ENCODE measurements at places on chromosomes 2 and 18.

DNA sequence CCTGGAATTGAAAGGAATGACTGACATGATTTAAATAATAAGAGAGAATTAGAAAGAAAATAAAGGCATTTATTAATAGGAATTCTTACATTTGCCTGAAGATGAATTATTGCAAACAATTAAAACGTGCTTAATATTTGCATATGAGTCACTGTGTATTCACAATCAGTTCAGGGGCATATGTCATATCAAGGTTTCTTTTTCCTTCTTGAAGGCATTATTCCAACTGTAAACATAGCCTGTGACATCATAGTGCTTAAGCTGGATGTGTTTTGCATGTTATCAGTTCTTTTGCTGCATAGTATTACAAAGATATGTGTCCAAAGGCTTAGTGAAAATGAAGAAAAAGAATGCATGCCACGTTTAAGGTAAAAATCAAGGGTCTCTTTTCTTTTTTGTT lies 80.8 kb downstream of the MEIS1 start:
- no peak for DNase-seq

GRCh38 chr2:188189356-188189755 lies 102.3 kb upstream of the GULP1 start:
- no peak for DNase-seq

GRCh38 chr2:238296638-238297457 lies 8.4 kb upstream of the PER2 start:
- no peak for DNase-seq

GRCh38 chr2:134372611-134373131 lies 118.8 kb downstream of the MGAT5 start:
- DNase-seq = no peak

GRCh38 chr2:2938481-2938880 lies 439.1 kb downstream of the EIPR1 start:
- DNase-seq = no peak
